Inflammatory macrophage (primary cell): ENCODE measurements at places on chromosomes 12 and 14.

- DNase-seq: peak; percentile 19
These were observed 3.5 kb downstream of the ELK3 start for GRCh38 chr12:96197503-96198272.

- DNase-seq: no peak
These were observed 345.9 kb downstream of the DPF3 start for GRCh38 chr14:72547999-72548398.

DNA sequence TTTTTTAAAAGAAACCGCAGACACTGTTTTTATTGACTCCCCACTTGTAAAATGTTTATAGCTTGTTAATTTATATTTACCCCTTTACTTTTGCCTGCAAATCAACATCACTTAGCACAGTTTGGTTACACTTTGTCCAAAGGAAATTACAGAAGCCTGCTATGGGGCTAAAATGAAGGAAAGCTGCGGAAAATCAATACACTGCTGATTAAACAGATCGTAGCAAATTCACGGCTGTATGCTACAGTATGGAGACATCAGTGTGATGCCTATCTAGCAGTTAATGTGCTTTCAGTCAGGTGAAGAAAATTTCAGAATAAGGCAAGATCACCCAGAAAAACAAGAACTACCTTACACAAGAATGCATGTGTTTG is 110.0 kb downstream of the FOXG1 start:
- no peak for DNase-seq

- DNase-seq: no peak
These were observed 222.1 kb downstream of the NELL2 start for GRCh38 chr12:44653861-44654527.

- DNase-seq: no peak
These were observed 104.5 kb downstream of the ETNK1 start for GRCh38 chr12:22729431-22729956.
